ENCODE measurements at places on chromosomes 16 and 17.

GRCh38 chr17:17376362-17376761 is 73.2 kb downstream of the NT5M start:
- no peak for DNase-seq

GRCh38 chr17:74567397-74567796 is at the start of gene CD300H:
Gene CD300H, minus strand, starts transcription at chr17:74567509.
- DNase-seq = no peak

DNA sequence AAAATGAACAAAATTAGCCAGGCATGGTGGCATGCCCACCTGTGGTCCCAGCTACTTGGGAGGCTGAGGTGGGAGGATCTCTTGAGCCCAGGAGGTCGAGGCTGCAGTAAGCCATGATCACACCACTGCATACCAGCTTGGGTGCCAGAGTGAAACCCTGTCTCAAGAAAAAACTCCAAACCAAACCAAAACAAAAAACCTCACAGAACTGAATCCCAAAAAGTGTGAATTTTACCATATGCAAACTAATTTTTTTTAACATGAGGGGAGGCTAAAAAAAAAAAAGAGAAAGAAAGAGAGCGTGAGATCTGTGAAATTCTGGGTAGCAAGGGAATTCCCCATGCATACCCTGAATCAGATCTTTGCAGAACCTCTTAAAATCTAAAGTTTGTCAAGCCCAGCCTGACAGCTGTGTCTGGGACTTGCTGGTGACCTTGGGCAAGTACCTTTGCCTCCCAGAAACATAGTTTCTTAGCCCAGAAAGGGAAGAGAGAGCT is 17.1 kb upstream of the CDH1 start:
- no peak for DNase-seq

- peak; percentile 28 for DNase-seq
Observed at GRCh38 chr17:75927286-75927922, 13.4 kb downstream of the FBF1 start.

DNA sequence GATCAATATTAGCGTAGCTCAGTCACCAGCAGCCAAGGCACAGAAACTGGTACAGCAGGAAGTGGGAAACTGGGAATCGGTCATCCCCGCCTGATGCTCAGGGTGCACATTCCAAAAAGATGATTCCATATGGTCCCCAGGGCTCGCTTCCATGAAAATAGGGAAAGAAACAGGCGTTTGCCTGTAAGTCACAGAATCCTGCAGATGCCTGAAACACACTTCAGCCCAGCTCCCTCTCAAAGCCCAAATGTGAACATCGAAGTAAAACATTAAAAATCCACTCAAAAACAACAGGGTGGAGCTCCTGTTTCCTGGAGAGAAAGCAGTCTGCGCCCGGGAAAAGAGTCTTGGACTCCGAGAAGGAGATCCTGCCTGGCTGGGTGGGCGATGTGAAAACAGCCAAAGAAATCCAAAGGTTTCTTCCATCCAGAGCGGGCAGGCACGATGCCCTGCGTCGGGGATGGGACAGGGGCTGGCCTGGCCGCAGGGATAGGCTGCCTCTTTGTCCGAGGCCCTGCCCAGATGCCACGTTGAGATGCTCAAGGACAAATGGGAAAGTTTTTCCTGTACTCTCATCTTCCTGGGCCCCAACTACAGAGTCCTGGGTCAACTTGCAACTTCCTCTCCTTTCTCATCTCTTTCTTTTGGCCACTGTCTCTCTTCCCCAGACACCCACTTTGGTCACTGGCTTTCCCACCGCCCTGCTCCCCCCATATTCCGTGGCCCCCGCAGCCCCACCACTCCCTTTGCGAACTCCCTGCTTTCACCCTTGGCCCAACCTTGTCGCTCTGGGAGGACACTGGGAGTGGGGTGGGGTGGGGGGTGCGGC is 743 bp downstream of the WIPI1 start:
- DNase-seq = no peak

DNA sequence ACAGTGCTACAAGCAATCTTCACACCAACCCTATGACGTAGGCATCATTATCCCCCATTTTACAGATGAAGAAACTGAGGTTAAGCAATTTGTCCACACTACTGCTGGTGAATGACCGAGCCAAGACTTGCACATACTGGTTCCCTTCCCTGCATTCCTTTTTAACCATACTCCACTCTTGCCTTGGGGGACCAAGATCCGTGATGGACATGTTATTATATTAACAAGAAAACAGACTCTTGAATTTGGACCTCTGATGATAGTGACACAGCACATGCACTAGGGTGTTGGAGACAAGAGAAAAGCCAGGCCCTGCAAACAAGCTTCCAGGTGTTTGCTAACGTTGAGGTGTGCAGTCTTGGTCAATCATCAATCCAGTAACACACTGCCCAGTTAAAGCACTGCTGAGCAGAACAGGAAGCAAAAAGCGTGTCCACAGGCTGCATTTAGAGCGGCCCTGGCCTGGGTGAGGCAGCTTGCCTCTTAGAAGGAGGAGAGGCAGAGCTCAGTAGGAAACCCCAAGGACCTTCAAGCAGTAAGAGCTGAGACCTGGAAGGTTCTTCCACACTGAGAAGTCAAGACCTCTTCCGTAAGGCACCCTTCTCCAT is 36.7 kb downstream of the HNF1B start:
- DNase-seq = no peak

DNA sequence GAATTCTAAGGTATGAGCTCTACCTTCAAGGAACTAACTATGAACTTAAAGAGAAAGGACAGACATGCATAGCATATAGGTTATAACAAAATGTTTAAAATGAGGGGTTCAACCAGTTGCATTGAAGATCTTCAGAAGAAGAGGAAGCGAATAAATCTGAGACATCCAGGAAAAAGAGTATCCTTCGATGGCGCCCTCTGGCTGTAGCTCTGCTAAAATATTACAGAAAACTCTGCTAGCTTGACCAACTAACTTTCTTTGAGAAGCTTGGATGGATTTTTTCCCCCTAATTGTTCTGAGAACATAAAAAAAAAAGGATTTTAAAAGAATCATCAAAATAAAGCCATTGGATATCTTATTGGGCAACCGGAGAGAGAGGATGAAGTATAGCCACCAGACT is 659.9 kb upstream of the SOX9 start:
- peak; percentile 65 for DNase-seq

GRCh38 chr17:75404731-75405364 is 630 bp downstream of the GRB2 start:
- DNase-seq = no peak

DNA sequence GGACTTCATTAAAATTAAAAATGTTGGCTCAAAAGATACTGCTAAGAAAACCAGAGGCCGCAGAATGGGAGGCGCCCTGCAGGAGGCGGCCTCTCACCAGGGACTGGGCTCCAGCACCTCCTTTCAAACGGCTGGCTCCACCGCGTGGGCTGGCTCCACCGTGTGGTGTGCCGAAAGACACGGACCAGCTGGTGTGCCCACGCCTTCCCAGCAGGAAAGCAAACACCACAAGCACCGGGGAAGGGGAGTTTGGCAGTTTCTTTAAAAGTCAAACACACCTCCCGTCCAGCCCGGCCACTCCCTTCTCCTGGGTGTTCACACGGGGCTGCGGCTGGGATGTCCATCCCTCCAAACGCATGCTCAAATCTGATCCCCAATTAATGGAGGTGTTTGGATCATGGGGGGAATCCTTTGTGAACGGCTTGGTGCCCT is 13.9 kb downstream of the HAGH start:
- no peak for DNase-seq

DNA sequence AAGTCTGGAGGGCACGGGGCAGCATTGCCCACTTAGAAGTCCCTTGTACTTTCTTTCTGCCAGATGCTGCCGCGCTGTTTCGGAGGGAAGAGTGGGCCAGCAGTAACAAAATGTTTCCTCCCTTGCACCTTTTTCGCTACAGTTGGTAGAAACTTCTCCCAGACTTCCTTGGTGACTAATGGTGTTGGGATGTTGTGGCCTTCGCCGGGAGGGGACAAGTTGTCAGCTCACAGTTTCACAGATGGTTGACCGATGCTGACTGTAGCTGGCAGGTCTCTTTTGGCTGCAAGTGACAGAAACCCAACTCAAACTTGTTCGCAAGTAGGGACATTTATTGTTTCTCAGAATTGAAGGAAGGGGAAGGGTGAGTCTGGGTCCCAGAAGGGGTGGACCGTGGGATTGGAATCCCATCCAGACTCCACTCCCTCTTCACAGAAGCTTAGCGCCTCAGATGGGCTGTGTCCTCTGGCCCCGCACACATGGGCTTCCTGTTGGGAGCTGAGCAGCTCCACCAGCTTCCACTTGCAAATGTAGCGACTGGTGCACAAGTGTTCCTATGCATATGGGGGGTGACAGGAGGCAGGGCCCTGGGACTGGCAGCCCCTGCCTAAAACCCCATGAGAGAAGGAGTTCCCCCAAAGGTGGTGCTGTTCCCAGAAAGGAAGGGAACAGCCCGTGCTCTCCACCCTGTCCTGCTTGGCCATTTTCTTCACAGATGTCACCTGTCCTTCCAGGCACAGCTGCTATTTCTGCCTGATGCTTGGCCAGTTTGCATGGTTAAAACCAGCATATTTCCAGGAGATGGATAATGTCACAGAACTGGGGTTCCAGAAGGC is 30.9 kb upstream of the RPRML start:
- no peak for DNase-seq

- DNase-seq = no peak
Observed at GRCh38 chr16:89828870-89829629, 775 bp downstream of the SPIRE2 start.

DNA sequence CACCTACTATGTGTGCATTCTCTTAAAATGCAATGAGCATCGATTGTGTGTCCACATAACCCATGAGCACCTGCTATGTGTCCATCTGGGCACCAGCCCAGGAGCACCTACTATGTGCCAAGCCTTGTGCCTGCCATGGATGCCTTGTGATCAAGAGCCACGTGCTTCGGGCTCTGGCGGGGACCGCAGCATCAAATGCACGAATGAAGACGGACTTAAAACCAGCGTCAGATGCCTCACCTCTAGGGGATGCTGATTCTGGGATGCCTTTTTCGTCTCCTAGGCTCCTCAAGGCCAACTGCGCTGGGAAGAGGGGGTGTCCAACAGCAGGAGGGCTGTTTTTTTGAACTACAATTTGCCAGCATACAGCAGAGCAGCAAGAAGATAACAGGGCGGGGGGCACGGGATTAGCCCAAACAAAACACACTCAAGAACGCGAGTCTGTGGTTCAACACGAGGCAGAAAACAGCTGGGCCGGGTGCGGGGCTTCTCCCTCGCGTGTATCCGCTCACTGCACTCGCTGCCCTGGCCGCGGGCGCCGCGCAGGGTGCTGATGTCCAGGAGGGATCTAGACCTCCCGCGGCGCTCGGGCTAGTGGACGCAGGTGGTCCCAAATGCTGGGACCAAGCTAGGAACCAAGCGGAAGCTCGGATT is 1.2 kb upstream of the GLIS2 start:
- DNase-seq = no peak

DNA sequence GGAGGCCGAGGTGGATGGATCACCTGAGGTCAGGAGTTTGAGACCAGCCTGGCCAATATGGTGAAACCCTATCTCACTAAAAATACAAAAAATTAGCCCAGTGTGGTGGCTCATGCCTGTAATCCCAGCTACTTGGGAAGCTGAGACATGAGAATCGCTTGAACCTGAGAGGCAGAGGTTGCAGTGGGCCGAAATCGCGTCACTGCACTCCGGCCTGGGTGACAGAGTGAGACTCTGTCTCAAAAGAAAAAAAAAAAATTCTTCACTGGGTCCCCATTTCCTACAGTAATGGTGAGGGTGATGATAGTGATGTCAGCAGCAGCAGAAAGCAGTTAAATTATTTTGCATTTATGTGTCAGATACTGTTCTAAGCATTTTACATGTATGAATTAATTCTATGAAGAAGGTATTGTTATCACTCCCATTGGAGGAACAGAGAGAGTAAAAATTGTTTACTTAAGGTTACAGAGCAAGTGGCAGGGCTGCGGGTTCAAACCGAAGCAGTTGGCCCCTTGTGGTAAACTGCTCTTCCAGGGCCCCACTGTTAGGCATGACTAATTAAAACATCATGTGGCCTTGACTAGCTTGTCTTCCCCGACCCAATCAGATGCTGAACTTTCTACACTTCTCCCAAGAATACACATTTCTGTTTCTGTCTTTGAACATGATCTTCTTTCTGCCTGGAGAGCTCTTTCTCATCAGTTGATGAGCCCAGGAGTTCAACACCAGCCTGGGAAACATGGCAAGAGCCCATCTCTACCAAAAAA is 45.8 kb downstream of the STAT3 start:
- DNase-seq = no peak

GRCh38 chr17:77542551-77543490 is 402.1 kb downstream of the SEC14L1 start:
- peak; percentile 88 for DNase-seq

- DNase-seq = no peak
Observed at GRCh38 chr17:6085812-6086211, 15.6 kb downstream of the WSCD1 start.

- no peak for DNase-seq
Observed at GRCh38 chr16:52526830-52527229, 20.1 kb downstream of the TOX3 start.

- DNase-seq = no peak
Observed at GRCh38 chr17:53217311-53217710, 605.4 kb upstream of the KIF2B start.

DNA sequence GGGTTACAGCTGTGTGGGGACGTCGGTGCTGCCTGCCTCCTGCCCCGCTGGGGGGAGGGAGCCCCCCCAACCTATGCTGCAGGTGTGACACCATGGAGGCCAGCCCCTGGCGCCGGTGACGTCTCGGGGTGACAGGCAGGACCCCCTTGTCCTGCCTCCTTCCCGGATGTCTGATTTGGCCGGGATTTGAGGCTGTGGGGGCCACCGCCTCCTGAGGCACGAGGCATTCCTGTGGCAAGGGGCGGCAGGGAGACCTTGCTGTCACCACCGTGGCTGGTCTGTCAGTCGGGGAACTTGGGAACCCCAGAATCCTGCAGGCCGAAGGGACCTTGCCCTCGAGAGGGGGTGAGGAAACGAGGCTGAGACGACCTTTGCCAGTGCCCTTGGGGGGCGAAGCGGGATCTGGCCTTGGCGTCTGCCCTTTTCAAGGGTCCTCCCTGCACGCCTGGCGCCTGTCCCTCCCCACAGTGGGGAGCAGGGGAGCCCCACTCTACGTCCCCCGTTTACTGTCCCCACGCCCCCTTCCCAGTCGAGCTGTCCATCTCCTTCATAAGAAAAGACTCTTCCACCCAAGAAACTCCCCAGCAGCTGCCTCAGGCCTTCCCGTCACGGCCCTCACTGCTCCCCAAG is 74.4 kb downstream of the METRNL start:
- DNase-seq = no peak

- DNase-seq = peak; percentile 90
Observed at GRCh38 chr16:54286366-54287130, at the start of gene IRX3. Gene IRX3, minus strand, starts transcription at chr16:54286787. Its CDS starts 737 bp downstream, at chr16:54286050.

GRCh38 chr17:17196776-17197175 is 9.4 kb downstream of the PLD6 start:
- DNase-seq = no peak

DNA sequence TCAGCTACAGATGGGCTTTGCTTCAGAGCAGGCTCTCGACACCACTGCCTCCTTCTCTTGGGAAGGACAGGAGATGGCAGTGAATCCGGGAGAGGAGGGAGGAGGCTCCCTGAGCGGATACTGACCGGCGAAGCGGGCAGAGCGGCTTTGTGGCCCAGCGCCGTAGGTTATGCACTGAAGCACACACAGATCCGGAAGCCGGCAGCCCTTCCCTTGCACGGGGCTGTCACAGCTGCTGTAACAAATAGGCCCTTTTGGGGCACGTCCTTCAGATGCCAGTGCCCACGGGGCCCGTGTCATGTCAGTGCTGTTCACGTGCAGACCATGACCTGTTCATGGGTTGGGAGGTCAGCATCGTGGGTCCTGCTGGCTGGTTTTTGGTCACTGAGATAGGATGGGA is 144.7 kb upstream of the CHMP6 start:
- DNase-seq = no peak

All from NCI-H1436 (cell line).